Effector memory CD4-positive, alpha-beta T cell (primary cell): ENCODE measurements at places on chromosomes 7 and 10.

DNA sequence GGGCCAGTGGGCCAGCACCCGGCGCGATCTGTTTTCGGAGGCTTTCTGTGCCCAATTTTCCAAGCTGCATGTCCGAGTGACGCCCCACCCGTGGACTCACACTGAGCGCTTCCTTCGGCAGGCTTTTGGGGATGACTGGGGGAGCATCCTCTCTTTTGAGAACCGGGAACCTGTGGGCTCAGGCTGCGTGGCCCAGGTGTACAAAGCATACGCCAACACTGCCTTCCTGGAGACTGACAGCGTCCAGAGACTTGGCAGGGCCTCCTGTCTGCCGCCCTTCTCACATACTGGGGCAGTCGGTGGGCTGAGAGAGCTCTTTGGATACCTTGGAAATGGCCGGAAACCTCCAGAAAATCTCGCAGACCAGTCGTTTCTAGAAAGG lies 1.0 kb downstream of the ADCK2 start:
- no peak for DNase-seq

DNA sequence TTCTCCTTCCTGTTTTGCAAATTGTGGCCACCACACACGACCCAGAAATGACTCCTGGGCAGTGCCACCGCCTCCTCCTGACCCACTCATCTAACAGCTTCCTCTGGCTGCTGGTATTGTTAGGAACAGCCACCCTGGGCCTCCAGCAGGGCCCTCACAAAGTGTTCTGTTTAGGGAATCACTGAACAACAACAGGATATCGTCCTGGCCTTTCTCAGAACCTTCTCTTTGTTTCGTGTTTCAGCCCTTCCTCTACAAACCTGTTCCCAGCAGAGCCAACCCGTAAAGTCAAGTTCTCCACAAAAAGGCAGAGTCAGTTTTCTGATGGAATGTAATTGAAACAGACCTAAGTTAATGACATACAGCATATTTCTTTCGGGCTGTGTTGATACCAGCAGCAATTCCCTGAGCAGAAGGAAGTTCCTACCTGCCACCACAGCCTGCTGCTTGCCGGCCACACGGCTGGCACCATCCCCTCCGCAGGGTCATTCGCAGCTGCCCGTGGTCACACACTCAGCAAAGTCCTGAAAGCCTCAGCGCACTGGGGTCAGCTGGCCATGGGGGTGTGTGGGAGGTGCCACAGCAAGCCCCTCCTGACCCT lies 91.7 kb upstream of the PITRM1 start:
- DNase-seq = no peak

DNA sequence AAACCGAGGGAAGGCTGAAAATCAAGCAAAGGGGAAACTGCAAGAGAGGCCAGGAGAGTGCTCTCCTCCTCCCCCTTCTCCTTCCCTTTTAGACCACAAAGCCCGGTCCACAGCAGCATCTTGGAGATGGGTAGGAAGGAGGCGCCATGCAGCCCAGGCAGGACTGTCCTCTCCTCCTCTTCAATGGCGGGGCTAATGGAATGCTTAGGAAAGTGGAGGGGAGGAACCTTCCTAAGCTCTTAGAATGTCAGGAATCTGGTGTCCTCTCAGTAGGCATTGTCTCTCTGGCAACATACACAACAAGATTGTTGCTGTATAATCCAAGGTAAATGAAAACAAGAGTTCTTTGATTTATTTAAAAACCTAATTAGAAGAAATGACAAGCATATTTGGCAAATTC lies 185.1 kb downstream of the DGKI start:
- no peak for DNase-seq

- no peak for DNase-seq
These were observed 933.0 kb upstream of the PHF14 start for GRCh38 chr7:10040674-10041073.

GRCh38 chr7:32061346-32061745 lies 8.9 kb downstream of the PDE1C start:
- DNase-seq = no peak

DNA sequence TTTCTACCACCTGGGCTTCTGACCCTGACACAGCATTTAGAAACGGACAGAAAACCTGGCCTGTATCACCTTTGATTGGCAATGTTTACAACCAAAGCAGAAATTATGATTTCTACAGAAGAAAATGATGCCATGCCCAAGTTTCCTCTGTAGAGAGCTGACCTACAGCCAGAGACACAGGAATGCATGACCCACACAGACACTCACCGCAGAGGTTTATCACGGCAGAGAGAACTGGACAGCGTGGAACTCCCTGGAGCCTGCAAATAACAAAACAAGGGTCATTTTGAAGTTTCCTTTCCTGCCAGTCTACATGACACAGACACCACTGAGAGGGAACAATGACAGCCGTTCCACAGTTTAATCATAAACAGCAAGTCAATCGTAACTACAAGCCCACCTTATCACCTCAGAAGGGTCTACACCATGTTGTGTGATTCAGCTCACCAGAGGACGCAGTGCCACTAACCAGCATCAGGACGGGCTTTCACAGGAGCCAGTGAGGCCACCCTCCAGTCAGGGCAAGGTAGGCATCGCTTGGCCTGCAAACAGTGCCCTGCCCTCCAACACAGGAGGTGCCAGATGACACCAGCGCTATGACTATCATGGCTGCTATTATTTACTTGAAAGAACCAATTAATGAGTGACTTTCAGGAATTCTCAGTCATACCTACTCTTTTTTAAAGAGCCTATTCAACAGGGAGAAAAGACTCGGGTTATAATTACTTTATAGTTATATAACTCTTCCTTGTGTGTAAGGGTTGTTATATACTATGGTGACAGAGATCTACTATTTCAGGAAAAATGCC lies 139.9 kb downstream of the TNS3 start:
- DNase-seq = no peak

DNA sequence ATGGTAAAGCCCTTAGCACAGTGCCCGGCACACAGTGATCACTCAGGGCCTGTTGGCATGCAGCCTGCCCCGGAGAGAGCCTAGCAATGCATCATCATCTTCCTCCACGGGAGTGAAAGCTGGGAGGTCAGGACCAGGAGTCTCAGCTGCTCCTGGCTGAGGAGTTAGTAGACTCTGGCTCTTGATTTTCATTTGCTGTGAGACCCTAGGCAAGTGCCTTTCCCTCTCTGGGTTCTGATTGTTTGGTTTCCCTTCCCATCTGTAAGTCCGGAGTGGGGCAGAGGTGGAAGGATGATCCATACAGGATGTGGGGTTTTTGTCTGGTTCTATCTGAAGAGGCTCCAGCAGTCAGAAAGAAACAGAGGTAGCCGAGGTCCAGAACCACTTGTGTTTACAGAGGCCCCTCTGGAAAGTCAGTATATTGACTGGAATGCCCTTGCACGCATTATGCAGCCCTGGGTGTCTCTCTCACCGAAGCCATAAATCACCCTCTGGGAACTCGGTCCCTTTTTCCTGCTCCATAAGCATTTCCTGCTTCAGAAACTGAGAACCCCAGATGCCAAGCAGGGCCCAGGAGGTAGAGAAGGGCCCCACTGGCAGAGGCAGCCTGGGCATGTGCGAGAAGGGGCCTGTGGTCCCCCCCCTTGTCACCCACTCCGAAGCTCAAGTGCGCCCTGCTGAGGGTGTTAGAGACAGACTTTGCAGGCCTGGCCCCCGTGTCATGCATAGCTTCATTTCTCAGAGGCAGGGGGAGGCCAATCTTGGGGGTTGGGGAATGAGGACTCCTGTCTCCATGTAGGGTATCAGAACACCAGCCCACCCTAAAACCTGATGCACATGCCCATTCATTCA lies 8.5 kb downstream of the UNC5B start:
- no peak for DNase-seq
